Stimulated activated CD8-positive, alpha-beta memory T cell treated with anti-CD3 and anti-CD28 coated beads, Interleukin-4, amount 100 ng/mL, for 48 hours (primary cell): ENCODE measurements at places on chromosomes 5 and 9.

GRCh38 chr9:114371973-114372917 lies 15.5 kb downstream of the AKNA start:
- peak; percentile 59 for DNase-seq

DNA sequence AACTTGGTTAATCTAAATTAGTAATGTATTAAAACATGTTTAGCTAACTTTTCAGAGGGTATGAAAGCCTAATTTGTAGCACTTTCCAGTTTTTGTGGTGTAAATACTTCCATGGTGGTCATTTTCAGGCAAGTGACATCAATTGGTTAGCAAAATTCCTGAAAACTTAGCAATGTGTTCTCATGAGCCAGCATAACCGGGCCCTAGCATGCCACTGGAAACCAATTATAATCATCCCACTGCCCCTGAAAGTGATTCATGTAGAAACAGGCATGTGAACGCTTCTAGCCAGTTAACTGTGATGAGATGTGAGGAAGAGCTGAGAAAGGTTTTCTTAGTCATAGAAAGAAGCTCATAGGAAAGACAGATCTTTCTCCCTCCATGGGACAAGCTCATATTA lies 417.2 kb downstream of the TLR4 start:
- DNase-seq: no peak

- DNase-seq: no peak
Measured at GRCh38 chr5:146731909-146732659, 146.5 kb downstream of the PPP2R2B start.

- no peak for DNase-seq
Measured at GRCh38 chr5:67257500-67257899, 60.9 kb upstream of the CD180 start.

DNA sequence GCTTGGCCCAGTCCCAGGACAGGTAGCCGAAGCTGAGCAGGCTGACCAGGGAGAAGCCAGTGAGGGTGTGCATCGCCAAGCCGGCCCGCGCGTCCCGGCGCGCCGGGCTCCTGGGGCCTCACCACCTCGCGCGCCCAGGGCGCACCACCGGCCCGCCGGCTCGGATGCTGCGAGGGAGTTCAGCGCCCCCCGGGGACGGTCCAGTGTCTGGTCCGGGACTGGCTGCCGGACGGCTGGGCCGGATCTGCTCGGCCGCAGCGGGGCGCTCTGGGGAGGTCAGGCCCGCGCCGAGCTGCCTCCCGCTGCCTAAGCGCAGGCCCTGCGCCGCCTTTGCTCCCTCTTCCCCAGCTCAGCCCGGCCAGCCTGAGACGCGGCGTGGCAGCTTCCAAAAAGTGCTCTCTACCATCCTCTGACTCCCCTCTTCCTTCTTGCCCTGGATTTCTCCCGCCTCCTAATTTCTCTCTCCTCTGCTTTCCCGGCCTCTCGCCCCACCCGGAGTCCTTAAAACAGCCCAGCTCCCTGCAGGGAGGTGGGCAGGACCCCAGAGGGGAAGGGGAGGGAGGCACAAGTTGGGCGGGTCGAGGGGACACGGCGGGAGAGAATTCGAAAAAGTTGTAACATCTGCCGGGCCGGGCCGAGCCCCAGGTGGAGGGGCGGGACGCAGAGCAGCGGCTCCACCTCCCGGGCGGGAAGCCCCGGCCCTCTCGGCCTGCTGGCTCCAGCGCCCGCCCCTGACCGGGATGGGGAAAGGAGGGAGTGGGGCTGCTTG lies at the start of gene ARSI:
TSS of gene ARSI (minus strand) at position 605 of the 769 bp plus-strand sequence. CDS start at position 73, 532 bp downstream.
- DNase-seq: no peak

- DNase-seq: no peak
Measured at GRCh38 chr5:111231119-111231518, 6.9 kb downstream of the CAMK4 start.

- peak; percentile 67 for DNase-seq
Measured at GRCh38 chr5:150350524-150351344, 6.8 kb upstream of the TCOF1 start.

GRCh38 chr5:61881821-61882487 lies 424.1 kb upstream of the KIF2A start:
- no peak for DNase-seq

DNA sequence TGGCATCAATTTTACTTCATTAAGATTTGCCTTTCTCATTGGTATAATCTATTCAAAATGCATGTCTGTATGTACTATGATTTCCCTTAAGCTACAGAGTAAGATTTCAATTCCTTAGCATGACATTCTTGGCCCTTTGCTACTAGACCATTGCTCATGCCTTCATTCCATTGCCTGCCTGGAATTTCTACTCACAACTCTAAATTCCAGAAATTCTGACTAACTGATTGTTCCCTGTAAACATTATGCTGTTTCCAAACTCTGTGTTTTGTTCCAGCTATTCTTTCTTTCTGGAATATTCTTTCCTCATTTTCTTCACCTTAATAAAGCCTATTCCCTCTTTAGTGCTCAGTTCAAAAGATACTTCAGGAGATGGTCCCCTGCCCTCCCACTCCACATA lies 568.8 kb upstream of the SEMA6A start:
- DNase-seq: no peak

- peak; percentile 57 for DNase-seq
Measured at GRCh38 chr9:91714020-91714806, 235.8 kb downstream of the ROR2 start.

DNA sequence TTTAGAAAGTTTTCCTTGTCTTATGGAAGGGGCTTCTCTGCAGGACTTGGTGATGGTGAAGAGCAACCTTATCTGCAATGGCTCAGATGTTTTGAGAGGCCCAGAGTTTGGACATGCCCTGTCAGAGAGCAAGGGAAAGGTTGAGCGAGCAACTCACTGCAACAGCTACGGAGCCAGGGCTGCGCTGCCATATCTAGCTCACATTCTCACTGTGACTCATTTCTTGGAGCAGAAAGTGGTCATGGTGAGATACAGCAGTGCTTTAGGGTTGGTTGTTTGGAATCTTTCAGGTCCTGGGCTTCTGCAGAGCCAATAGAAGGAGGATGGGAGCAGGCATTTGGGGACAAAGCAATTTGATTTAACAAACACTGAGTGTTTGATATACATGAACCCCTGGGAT lies 12.3 kb downstream of the GLRA1 start:
- no peak for DNase-seq

DNA sequence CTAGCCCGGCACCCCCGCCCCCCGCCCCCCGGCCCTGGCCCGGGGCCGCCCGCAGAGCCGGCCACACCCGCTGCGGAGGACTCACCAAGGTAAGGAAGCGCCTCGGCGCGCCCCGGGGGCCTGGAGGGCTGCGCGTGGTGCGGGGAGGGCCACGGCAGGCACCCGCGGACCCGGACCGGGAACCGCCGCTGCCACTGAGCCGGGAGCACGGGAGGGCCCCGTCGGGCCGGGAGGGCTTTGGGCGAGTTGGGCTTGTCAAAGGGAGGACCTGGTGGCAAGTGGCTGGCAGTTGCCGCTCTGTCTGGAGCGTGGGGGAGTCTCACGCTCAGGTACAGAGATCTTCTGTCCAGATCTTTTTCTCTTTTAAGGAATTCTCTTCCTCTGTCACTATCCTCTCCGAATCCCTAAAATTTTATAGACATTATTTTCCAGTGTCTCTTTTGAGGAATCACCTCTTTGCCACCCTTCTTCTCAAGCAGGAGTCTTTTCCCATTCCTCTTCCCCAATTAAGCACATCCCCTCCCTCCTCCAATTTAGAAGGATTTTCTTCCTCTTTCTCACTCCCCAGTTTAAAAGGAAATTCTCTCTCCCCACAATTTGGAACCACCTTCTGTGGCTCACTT lies 11.3 kb upstream of the LHX2 start:
- no peak for DNase-seq

GRCh38 chr9:120369608-120370220 lies 210.3 kb downstream of the CDK5RAP2 start:
- no peak for DNase-seq

GRCh38 chr9:112028242-112029221 lies 131.9 kb downstream of the UGCG start:
- peak; percentile 42 for DNase-seq

DNA sequence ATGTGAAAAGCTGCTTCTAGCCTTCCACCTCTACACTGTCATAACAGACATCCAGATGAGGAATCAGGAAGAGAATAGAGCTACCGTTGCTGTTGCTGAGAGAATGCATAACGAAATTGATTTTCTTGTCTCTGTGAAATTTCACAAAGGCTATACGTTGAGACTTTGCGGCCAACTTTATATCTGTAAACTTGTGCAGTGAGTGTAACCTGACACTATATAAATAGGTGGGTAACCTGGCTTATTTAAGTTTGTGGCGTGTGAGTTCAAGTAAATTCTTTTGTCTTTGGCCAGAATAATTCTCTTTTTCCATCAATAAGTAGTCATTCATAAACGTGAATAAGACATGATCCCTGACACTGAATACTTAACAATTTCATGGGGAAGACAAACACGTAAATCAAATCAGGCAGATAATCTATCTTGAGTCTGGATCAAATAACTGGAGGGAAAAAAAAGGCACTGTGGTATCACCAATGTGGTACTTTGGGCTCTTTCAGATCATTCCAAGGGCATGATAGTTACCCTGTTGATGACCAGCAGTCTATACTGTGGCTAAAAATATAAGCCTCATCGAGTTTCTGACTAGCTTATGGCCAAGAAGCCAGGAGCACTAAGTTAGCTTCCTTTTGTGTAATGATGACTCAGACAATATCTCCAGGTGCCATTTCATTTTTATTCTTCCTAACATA lies 98.2 kb upstream of the RASA1 start:
- no peak for DNase-seq

DNA sequence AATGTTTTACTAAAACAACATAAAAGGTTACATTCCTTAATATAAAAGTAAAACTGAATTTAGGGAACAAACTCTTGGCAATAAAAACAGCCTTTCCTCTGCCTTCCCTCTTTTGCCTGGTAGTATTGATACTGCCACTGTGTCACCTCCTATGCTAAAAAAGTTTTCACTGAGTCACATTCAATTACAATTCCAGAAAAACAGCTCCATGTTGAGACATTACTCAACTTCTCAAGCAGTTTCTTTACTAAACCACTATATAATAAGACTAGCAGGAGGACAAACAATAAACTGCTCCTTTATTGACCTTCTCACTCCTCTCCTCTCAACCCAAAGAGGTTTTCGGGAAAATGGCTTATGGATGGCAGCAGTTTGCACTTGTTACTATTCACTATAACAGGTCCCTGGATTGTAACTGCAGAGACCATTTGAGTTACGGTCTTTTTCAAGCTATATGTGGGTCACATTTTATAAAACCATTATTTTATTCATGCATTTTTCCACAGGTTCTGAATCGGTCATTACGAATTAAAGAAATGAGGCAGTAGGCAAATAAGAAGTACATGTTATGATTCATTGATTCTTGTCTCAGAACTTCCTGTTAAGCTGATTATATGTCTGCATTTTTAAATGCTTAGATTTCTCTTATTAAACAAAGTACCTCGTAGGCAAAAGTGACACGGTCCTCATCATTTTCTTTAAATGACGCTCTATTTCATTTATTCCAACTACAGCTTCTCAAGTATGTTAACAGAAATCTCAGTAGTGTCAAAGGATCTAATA lies 2.1 kb downstream of the ZDHHC21 start:
- no peak for DNase-seq

- no peak for DNase-seq
Measured at GRCh38 chr5:68024426-68024825, 191.1 kb upstream of the PIK3R1 start.

DNA sequence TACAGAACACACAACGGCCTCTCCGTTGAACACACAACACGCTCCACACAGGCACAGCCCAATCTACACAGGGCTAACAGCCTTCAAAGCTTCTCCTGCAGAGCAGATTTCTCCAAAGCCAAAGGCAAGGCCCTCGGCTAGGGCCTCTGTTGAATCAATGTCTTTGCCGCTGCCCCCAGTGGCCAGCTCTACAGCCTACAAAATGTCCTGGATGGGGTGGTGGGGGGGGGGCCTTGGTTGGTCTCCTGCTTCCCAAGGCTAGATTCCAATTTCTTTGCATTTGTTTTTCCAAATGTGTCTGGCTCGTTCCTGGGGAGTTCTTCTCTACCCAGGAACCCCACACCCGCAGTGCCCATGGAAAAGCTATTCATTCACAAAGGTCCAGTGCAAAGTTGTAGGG lies 167.2 kb downstream of the PAX5 start:
- DNase-seq: no peak

DNA sequence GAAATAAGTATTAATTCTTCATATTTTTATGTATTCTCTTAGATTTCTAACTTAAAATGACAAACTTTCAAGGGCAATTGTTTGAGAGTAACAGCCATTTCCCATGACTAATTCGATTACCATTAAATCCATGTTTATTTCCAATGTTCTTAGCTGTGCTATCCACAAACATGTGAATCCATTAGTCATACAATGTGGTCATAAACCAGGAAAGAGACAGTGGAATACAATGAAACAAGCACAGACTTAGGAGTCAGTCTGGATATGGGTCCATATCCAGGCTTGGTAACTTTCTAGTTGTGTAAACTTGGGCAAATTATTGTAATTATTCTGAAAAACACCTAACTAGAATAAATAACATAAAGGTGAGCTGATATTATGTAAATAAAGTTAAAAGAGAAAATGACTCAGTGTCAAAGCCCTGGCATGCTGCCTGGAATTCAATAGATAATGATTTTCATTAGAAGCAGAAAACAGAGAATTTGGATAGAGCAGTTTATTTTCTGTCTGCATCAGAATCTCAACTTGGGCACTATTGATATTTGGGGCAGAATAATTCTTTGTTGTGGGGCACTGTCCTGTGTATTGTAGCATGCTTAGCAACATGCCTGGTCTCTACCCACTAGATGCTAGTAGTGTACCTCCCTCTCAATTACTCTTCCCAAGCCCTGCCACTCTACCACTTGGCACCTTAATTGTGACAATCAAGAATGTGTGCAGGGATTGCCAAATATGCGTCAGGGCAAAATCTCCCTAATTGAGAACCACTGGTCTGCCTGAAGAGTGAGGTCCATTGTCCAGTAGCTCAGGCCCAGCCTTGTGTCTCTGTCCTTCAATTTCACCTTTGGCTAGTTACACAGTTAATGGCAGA lies 44.7 kb upstream of the SLC27A6 start:
- no peak for DNase-seq

- DNase-seq: no peak
Measured at GRCh38 chr9:24899463-24899862, 353.8 kb upstream of the IZUMO3 start.

DNA sequence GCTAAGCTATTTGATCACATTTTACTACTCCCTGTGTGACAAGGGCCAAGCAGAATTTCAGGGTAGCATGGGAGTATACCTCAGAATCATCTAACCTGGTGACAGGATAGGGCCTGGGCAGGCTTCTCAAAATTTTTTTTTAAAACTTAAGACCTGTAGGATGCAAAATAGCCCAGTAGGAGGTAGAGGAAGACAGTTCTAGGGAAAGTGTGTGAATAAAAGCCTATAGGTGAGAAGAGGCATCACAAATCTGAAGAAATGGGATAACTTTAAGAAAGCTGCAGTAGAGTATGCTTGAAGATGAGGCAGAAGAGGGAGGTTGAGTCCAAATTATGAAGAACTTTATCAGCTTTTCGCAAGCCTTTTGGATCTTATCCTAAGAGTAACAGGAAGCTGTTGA lies 32.3 kb downstream of the CNTRL start:
- no peak for DNase-seq

- DNase-seq: no peak
Measured at GRCh38 chr5:1971944-1972343, 89.2 kb upstream of the IRX4 start.
